ENCODE measurements at places on chromosomes 4 and X.

DNA sequence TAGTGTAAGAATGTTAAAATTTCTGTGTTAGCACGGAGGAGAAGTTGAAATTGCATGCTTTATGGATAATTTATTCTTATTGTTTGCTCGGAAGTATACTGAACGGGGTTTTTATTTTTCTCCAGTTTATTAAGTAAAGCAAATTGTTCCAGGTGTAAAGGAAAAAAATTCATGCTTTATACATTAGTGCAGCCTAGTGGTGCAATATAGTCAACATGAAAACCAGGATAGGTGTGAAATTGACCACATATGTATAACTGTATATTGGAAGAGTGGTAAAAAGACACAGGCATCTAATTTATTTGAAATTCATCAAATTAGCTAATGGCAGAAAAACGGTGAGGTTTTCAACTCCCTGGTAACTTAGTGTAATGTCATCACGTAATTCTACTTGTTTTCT, 959 bp downstream of the BRS3 start:
- peak; percentile 25 for DNase-seq

DNA sequence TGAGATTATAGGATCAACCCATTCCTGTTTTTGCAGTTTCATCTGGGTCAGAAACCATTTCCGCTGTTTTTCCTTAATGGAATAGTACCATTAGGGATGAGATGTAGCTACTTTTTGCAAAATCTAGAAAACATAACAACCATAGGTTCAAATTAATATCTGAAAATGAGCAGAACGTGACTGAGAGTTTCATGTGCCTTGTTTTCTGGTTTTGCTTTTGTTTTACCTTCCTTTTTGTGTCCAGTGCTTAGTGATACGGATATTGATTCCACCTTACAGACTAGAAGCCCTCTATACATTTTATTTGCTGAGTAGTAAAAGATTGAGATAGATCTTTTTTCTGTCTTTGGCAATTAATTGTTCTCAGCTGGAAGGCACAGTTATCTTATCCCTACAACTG, 46.5 kb downstream of the SNX25 start:
- DNase-seq, result no peak

- no peak for DNase-seq
These were observed 5.3 kb upstream of the GPR82 start for GRCh38 chrX:41718481-41719235.

- no peak for DNase-seq
These were observed 339.7 kb upstream of the VCX start for GRCh38 chrX:7503251-7503650.

GRCh38 chr4:105192910-105193309, 46.2 kb downstream of the TET2 start:
- no peak for DNase-seq

- no peak for DNase-seq
These were observed 347.8 kb upstream of the PITX2 start for GRCh38 chr4:110970642-110971041.

- no peak for DNase-seq
These were observed 84.5 kb upstream of the ARHGEF9 start for GRCh38 chrX:63869506-63869905.

DNA sequence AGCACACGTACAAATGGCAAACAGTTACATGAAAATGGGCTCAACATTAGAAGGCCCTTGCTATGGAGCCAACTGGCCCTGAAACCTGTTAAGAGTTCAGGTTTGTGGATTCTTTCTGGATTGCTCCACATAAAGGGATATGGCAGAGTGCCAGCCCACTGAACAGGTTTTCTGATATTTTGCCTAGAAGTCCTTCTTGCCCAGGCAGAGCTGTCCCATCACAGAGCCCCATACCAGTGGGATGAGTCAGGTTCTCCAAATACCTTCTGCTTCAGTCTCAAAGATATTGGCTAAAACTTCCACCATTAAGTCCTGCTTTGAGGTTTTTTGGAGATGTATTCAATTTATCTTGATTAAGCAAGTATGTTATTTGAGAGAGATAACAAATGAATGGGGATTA, 146.8 kb upstream of the IL1RAPL2 start:
- DNase-seq, result no peak

DNA sequence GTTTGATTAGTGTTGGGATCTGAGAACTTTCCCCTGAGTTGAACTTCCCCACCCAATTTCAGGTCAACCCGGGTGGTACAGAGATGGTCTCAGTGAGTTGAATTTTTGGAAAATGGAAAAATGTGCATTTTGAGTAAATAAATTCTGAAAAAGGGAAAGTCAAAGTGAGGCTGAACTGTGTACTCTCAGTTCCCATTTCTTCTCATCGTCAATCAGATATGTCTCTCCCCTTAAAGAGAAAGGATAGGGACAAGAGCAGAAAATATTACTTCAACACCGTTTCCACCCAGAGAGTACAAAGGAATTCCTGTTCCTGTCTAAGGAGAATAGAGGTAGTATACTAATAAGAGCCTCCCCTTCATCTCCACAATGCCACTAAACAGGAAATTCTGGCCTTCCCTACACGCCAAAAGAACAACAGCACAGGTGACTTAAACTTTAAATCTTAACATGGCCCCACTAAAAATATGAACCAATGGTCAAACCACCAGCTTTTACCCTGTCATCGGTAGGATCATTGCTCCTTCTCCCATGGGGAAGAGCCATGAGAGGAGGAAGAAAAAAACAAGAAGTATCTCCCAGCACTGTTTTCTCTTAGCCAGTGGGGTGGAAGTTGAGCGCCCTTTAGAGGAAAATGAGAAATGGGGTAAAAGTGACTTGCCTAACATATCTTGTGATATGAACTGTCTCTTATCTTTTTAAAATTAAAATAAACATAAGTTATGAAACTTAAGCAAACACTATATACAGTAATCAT, 30.3 kb downstream of the BMP3 start:
- DNase-seq, result no peak

GRCh38 chrX:129696463-129697155, 41.9 kb upstream of the APLN start:
- DNase-seq, result no peak

- no peak for DNase-seq
These were observed 1139.5 kb downstream of the FAM133A start for GRCh38 chrX:94813541-94813940.
